Smooth muscle cell of the brain vasculature (primary cell): ENCODE measurements at places on chromosomes 1 and 21.

GRCh38 chr1:204130981-204131892 lies 20.6 kb downstream of the ETNK2 start:
- DNase-seq = peak; percentile 54

DNA sequence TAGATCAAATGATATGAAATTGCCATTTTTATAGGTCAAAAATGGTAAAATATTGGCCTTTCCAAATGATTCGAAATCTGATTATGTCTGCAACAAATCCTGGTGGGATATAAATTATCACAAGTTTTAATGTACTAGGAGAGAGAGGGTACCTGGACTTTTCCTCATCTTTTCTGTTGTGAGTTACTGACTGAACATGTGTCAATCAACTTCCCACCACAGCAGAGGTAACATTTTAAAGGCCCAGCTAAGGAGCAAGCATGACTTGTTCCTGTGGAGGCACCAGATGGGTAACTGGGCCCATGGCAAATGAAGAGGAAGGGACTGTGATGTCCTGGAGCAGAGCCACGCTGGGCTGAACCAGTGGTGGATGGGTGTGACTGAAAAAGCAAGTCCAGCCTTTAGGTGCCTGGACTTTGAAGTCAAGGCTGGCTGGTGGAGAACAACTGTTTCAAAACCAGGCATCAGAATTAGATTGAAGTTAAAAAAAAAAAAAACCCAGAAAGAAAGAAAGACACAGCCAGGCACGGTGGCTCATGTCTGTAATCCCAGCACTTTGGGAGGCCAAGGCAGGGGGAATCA lies 6.6 kb downstream of the MR1 start:
- no peak for DNase-seq

- DNase-seq = no peak
These were observed 7.6 kb downstream of the FAM151A start for GRCh38 chr1:54615531-54616279.

DNA sequence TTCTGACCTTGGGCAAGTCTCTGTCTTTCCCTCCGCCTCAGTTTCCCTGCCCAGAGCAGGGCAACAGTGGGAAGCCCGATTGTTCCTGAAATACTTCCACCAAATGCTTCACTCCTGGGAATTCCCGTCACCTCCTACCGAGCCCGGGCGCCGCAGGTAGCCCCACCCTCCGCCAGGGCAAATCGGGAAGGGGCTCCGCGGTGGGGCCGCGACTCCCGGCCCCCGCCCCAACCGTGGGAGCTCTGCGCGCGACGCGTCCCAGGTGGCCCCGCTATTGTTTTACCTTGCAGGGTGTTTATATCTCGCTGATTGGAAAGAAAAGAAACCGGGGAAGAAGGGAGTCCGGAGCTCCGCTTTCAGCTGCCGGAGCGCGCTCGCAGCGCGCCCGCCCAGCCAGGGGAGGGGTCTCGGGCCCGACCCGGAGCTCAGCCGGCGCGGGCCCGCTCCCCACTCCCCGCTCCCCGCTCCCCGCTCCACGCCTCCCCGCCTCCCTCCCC lies 407 bp downstream of the IGSF3 start:
- no peak for DNase-seq

DNA sequence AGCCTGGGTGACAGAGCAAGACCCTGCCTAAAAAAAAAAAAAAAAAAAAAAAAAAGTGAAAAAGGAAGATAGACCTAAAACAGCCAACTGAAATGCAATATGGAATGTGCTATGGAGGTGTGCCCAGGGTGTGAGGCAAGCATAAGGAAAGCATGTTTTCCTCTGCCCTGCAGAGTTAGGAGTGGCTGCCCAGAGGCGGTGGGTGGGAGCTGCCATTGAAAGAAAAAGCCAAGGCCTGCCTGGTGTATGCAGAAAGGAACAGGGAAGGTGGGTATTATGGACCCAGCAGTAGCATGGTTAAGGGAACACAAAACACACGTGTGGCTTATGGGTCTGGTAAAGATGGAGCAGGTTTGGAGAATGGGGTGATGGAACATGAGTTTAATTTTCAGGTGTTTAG lies 8.9 kb downstream of the CD244 start:
- no peak for DNase-seq

DNA sequence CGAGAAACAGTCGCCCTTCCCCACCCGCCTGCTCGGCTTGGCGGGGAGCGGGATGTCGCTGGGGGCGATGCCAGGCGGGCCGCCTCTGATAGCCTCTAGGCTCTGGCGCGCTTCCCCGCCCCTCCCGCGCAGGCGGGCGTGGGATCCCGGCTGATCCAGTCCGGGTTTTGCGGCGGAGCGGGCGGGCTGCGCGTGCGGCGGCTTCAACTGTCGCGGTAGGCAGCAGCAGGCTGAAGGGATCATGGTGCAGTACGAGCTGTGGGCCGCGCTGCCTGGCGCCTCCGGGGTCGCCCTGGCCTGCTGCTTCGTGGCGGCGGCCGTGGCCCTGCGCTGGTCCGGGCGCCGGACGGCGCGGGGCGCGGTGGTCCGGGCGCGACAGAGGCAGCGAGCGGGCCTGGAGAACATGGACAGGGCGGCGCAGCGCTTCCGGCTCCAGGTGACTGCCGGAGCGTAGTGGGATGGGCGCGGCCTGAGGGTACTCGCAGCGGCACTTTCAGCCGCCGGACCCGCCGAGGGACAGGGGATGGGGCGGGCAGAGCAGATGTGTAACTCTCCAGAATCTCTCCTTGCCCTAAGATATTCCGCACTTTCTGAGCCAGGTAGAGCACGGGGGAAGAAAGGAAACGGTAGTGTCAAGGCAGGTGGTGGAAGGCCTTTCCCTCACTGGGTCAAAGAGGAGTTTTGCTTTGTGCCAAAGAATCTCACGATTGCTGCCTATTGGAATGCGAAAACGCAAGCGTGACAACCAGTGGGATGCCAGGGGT lies at the start of gene FAAH:
TSS of gene FAAH (plus strand) at position 210 of the 764 bp plus-strand sequence. CDS start at position 242, 32 bp downstream.
- DNase-seq = no peak

GRCh38 chr1:223709598-223709997 lies 2.7 kb upstream of the CAPN2 start:
- no peak for DNase-seq

GRCh38 chr1:233638513-233638912 lies 24.6 kb downstream of the KCNK1 start:
- DNase-seq = no peak

GRCh38 chr1:235402457-235403200 lies 35.4 kb downstream of the TBCE start:
- DNase-seq = no peak

DNA sequence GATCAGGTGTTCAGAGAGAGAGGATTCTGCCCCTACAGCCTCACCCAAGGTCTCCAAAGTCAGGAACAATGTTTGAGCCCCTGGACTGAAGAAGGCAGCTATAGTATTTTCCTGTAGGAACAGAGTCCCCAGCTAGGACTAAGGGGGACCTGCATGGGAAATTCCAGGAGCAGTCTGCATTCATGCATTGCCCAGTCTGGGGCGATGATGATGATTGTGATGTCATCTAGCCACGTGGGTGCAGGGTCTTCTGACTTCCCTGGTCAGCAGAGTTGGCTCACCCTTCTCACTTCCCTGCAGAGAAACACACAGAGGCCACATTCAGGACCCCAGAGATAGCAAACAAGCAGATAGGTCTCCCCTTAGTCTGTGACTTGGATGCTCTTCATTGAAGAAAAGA lies 56.5 kb upstream of the ARTN start:
- DNase-seq = no peak

DNA sequence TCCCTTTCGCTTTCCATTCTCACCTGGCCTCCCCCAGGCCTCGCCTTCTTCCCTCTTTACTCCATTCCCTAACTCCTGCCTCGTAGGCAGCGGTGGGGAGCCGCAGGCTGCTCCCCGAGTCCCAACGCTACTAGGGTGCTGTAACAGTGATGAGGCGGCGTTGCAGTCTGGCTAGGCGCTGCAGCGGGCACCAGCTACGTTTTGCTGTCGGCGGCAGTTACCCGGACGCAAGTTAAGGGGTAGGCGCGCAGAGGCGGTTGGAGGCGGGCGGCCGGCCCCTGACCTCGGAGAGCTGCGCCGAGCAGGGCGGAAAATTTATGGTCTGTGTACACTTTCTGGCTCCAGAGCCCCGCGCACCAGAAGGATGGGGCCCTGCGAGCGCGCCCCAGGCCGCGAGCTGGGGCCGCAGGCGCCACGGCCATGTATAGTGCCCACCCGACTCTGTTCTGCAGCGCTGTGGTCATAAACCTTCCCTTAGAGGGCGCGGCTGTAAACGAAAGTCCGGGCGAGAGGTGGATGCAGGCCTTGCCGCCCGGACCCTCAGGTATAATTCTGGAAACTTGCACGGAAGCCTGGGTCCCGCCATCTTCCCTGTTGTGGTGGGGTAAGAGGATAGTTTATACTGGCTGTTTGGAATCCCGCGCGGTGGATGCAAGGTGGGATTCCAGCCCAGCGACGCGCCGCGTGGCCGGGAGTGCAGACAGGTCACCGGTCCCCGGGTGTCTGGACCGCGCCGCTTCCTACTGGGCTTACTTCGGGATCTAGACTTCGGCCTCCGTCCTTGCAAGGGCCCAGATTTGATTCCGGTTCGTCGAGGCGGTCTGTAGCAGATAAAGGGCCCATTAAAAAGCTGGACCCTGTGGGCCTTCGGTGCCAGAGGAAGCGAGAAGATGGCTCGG lies 15.0 kb downstream of the HLX start:
- DNase-seq = no peak

GRCh38 chr1:32612189-32612881 lies 38.0 kb downstream of the ZBTB8OS start:
- no peak for DNase-seq

DNA sequence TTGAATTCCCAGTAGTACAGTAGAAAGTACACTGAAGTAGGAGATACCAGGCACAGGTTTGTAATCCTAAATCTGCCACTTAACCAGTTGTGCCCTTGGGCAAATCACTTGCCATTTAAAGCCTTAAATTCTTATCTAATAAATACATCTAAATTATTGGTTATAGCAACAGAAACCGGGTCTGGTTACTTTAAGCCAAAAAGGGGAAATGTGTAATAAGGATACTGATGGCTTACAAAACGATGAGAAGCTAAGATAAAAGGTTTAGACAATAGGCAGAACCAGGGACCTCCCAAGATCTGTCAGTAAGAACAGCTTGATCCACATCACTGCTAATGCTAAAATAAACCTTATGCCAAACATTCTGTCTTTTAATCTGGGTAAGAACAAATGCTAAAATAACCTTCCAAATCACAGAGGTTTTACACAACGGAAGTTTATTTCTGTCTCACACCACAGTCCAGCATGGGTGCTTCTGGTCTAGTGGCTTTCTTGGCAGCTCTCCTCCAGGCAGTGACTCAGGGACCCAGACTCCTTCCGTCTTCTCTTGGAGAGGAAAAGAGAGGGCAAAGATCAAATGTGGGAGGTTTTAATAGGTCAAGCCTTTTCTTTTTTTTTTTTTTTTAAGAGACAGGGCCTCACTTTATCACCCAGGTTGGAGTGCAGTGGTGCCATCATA lies 16.5 kb upstream of the ZMYM1 start:
- no peak for DNase-seq

GRCh38 chr1:93344886-93345632 lies 648 bp upstream of the DR1 start:
- DNase-seq = no peak

DNA sequence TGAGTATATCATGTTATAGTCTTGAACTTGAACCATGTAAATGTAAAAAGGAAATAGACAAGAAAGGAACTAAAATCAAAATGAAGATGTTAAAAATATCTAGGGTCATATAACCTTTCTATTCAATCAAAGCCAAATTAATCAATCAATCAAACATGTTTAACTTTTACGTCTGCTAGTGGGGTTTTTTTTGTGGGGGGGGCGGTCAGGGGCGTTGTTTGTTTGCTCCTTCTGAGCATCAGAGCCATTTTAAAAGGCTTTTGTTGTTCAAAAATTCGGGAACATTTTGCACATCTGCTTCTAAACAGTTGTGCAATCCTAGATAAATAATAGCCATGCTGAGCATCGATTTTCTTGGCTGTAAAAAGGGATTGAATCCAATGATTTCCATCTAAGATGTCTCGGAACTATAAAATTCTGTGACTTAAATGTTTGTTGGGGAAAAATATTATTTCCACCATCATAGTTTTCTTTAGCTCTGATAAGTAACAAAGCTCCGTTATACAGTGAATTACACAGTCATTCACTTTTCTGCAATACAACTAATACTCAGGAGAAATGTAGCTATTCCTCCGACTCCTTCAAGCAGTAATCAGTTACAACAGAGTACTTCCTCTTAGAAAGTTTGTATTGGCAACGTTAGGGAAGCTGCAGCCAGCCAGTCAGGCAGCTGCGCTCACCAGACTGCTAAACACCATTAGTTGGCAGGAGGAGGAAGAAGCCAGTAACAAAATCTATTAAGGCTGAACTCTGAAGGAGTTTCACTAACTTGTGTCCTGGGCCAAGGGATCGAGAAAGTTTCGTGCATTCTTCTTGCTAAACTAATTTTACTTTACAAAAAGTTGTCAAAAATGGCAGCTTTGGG lies 2.2 kb downstream of the SPATA6 start:
- DNase-seq = peak; percentile 33

GRCh38 chr1:89298461-89298860 lies 25.8 kb upstream of the GBP5 start:
- DNase-seq = no peak

GRCh38 chr21:25640202-25640942 lies 1.3 kb downstream of the JAM2 start:
- no peak for DNase-seq
